ENCODE measurements at places on chromosomes 1 and 21.

DNA sequence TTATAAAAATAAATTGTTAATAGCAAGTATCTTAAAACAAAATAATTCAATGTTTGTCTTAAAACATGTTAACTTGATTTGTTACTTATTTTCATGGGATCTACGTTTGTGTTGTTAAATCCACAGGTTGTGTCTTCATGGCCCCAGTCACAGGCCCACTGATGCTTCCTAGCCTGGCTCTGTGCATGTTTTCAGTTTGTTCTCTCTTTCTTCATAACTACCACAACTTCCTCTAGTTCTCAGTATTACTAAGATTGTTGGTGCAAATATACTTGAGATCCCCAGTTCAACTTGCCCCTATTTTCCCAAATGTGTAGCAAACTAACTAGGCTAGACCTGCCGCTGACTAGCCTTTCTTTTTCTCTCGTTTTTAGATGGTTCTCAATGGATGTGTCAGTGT is 250.5 kb downstream of the NRIP1 start:
- DNase-seq = no peak

- DNase-seq = no peak
Measured at GRCh38 chr1:64179588-64179987, 23.8 kb upstream of the UBE2U start.

DNA sequence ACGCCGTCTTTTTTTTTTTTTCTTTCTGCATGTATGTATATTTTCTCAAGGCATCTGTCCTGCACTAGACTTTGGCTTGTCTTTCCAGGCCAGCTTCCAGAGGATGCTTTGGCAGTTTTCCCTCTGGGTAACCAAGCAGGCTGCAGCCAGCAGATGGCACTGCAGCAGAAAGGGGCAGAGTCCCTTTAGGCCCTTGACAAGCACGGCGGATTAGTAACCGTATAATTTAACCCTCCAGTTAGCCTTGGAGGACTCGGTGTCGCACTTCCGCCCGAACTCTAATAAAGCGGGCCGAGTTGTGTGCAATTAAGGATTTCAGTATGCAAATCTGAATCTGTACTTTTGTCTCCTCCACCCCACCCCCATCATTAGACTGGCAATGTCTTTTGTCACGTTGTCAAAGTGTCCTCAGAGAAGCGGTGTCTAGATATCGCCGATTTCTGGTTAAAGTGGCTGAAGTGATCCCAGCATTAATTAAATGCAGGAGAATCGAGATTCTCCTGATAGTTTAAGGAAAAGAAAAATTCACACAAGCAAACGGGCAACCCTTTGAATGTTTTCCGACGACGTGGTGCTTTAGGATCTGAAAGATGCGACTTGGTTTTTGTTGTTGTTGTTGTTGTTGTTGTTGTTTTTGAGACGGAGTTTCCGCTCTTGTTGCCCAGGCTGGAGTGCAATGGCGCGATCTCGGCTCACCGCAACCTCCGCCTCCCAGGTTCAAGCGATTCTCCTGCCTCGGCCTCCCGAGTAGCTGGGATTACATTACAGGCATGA is 1.1 kb upstream of the TMEM167B start:
- peak; percentile 46 for DNase-seq

DNA sequence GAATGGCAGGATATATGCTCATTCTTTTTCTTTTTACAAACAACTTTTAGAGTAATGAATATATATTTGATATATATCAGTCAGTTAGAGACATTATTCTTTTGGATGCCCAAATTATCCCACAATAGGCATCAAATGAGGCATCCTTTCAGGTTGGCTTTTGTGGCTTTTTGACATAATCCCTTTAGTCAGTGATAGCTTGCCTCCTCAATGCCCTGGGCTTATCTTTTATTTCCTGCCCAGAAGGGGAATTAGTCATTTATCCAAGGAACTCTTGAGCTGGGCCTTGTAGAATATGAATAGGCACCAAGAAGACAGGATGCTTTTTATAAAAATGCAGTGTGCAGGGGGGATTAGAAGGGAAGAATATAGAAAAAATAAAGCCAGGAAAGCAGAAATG is 22.2 kb downstream of the EPHX4 start:
- DNase-seq = no peak

- no peak for DNase-seq
Measured at GRCh38 chr1:101243751-101244150, 6.9 kb downstream of the S1PR1 start.

DNA sequence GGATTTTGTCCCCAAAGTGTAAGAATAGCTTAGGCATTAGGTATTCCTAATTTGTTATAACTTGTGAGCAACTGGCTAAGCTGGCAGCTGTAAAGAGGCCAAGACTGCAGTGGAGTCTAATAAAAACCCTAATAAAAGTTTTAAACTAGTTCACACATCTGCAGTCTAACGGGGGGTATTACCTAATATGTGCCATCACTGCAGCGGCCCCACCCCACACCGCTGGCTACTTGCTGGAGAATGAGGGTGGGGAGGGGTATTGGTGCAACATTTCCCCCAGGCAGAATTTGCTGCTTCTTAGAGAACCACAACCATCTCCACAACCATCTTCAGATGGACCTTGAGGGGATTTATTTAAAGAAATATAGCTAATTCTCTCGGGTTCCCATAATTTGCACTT is 135.0 kb downstream of the ZC3H11B start:
- no peak for DNase-seq

- no peak for DNase-seq
Measured at GRCh38 chr1:223483511-223483910, 90.3 kb downstream of the CCDC185 start.
